ENCODE measurements at places on chromosomes 6 and 20. TPM values are rescaled to one million over a fixed set of nuclear protein-coding genes. Genes with fewer than 3 reads are reported as not detected.

- no peak for DNase-seq
Measured at GRCh38 chr6:4922488-4923037, 81.3 kb downstream of the RPP40 start.

CLPSL2 gene
- total RNA-seq = not detected

DNA sequence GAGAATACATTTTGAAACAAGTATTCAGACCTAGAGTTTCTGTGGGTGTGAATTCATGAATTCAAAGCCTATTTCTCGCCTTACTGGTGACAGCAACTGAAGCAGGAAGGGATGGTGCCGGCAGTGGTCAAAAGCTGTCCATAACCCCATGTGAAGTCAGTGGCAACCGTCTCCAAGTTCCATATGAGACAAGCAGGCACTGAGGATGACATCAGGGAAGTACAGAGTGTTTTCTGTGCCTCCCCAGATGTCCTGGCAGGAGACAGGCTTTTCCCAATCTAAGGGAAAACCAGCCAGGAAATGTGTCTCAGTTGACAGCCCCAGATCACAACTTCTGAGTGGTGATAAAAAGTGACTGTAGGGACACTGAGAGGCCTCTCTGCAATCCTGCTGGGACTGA is 66.6 kb downstream of the HIVEP2 start:
- DNase-seq = no peak

ARMH2 gene
- not detected for total RNA-seq

DNA sequence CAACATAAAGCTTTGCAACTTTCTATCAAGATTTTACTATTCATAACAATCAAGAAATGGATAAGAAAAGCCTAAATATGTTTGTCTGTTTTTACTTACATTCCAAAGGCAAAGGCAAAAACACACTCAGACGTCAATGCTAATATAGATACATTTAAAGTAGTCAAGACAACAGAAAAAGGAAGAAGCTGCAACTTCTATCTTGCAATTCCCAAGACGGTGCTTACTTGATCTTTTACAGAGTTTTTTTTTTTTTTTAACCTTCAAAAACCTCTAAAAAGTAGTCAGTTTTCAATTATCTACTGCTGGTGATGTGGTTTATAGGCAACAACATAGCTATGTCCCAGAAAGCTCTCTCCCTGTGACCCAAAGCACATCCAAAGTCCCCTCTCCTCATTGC is 58.1 kb downstream of the EPB41L2 start:
- DNase-seq = no peak

ANKRD6 gene
- 13.8 TPM for total RNA-seq

DNA sequence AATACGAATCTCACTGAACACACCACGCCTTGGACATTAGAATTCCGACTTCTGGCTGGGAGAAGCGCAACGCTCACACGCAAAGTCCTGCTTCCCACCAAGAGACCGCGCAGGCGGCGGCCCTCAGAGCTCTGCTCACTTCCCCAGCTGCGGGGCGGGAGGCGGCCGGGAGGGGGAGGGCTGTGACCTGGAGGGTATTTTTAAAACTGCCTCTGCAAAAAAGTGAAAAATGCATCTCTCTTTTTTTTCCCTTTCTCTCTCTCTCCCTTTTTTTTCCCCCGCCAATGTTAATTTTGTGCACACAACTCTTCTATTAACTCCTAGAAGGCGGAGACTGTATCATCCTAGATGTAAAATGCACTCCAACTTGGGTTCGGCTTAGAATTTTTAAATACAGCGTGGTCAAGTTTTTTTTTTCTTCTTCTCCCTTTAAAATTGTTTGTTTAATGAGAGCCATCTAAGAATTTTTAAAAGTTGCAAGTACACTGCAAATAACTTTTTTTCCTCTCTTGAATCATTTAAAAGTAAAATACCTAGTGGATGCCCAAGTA is 66.4 kb downstream of the STX11 start:
- no peak for DNase-seq

SNAP91 gene
- 0.90 TPM for total RNA-seq

DNA sequence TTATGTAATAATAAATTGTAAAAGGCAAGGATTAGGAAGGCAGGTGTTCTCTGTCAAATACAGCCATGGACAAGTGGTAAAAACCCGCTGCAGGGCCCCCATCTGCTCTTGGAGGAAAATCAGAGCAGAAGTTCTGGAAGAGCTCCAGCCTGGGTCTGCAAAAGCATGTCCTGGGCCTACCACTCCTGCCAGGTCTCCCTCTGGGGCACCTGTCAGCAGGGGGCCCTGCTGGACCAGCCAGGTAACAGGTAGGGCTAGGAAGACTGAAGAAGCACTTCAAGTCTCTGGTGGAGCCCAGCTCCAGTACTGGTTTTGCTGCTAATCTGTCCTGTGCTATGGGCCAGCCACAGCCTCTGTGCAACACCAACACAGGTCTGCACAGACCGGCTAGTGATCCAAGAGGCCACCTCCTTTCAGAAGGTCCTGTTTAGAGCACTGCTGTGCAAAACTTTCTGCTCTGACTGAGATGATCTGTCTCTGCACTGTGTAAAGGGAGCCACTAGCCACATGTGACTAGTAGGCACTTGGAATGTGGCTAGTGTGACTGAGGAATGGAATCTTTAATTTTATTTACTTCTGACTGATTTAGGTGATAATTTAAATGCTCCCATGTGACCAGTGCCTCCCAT is 30.2 kb downstream of the RRBP1 start:
- no peak for DNase-seq

TRIM15 gene
- total RNA-seq = not detected

DNA sequence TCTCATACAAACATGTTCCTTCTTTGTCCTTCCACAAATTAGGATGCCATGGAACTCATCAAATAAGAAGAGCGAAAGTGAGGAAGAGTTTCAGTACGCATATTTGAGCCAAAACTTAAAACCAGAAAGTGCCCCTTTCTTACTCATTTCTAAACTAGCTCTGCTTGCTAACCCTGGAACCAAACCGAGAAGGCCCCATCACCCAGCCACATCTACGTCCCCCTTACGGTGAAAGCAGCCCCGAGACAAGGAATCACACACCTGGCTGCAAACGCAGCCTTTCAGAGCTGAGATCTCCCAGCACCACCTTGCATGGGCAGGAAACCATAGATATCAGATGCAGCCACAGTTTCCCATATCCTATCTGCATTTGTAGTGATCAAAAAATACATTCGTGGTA is 28.5 kb downstream of the TRERF1 start:
- DNase-seq = no peak

DNA sequence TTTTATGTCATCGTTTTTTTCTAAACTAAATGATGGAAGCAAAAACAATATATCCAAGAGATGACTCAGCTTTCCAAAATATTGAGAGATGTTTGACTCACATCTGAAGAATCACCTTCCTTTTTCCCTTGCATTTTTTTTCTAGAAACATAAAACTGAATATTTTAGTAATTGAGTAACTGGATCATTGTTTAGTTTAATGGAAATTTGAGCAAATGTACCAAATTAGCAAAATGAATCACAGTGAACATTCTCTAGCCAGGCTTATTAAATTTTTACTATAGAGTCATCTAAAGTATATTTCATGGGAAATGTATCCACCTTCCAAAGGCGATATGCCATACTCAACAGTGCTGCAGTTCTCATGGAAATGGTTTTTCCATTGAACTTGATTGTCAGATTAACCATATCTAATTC is 145.5 kb downstream of the TENT5A start:
- no peak for DNase-seq

CCN6 gene
- total RNA-seq = 0.42 TPM

- no peak for DNase-seq
Measured at GRCh38 chr6:163170294-163170883, 244.1 kb upstream of the QKI start.

DNA sequence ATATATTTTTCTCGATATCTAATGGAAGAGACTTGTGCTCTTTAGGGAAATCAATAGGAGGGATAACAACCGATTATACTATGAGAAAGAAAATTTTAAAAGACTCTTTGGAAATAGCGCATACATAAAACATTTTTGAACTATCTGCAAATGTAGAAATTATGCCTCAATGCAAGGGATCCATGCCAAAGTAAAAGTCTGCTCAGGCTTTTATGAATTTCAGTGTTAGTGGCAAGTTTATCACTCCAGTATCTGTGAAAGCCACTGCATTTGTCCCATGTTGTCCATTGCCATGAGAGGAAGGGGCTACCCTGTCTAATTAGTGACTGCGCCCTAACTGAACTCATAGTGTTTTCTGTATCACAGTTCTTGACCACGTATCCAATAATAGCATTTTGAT is 81.4 kb downstream of the TSHZ2 start:
- DNase-seq = no peak

DNA sequence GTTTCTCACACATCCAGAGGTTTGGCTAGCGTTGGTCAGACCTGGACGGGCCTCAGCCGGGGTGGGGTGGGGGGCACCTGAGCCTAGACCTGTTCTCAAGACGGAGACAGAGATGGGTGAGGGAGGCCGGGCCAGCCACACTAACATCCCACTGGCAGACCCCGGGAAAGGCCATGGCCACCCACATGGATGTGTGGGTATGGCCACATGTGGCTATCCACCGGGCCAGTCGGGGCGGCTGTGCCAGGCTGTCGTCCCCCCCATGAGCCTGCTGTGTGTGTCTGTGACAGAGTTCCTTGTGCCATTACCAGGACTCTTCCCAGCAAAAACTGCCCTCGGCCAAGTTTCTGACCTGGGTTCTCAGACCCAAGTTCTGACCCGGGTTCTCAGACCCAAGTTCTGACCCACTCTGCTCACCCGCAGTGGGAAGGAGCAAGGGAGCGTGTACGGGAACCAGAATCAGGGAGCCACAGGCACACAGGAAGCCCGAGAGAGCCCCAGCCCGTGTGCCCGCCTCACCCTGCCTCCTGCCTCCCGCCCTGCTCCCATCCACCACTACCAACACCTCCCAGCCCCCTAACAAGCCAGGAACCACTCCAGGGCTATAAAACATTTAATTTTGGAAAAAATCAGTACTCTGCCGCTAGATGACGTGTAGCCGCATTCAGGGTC is 255.5 kb downstream of the TAF4 start:
- DNase-seq = no peak

- no peak for DNase-seq
Measured at GRCh38 chr6:23441808-23442461, 684.1 kb upstream of the NRSN1 start.

GRCh38 chr6:27478141-27478705 is 5.3 kb upstream of the ZNF184 start:
- no peak for DNase-seq

GRCh38 chr6:26104457-26105108 is 17.4 kb downstream of the HFE start:
- no peak for DNase-seq

GRCh38 chr6:121171879-121172278 is 162.4 kb downstream of the TBC1D32 start:
- no peak for DNase-seq

- DNase-seq = no peak
Measured at GRCh38 chr20:6081236-6081635, 27.4 kb upstream of the LRRN4 start.

HCRTR2 gene
- not detected for total RNA-seq

- DNase-seq = no peak
Measured at GRCh38 chr6:33865478-33866077, 61.8 kb upstream of the MLN start.

CBLN4 gene
- 6.1 TPM for total RNA-seq

ZNF311 gene
- total RNA-seq = 3.7 TPM

All from tibial nerve (tissue), 4 donors.